Mesenchymal stem cell (in vitro differentiated cells and primary cell): ENCODE measurements at places on chromosomes 1 and 21.

- no peak for DNase-seq
Measured at GRCh38 chr1:115288591-115289198, 49.4 kb downstream of the NGF start.

GRCh38 chr1:48718705-48719104, 58.0 kb downstream of the BEND5 start:
- no peak for DNase-seq

GRCh38 chr1:245774196-245774595, 619.4 kb downstream of the KIF26B start:
- DNase-seq: no peak

DNA sequence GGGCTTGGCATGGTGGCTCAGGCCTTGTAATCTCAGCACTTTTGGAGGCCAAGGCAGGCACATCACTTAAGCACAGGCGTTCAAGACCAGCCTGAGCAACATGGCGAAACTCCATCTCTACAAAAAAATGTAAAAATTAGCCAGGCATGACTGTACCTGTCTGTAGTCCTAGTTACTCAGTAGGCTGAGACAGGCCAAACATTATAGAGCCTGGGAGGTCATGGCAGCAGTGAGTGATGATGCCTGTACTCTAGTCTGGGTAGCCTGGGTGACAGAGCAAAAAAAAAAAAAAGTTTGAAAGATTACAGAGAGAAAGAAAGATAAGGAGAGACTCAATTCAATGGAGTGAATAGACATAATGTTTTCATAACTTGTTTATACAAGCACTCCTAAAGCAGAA, 556.5 kb upstream of the BRINP3 start:
- no peak for DNase-seq

GRCh38 chr21:17003763-17004373, 509.0 kb upstream of the CXADR start:
- no peak for DNase-seq

DNA sequence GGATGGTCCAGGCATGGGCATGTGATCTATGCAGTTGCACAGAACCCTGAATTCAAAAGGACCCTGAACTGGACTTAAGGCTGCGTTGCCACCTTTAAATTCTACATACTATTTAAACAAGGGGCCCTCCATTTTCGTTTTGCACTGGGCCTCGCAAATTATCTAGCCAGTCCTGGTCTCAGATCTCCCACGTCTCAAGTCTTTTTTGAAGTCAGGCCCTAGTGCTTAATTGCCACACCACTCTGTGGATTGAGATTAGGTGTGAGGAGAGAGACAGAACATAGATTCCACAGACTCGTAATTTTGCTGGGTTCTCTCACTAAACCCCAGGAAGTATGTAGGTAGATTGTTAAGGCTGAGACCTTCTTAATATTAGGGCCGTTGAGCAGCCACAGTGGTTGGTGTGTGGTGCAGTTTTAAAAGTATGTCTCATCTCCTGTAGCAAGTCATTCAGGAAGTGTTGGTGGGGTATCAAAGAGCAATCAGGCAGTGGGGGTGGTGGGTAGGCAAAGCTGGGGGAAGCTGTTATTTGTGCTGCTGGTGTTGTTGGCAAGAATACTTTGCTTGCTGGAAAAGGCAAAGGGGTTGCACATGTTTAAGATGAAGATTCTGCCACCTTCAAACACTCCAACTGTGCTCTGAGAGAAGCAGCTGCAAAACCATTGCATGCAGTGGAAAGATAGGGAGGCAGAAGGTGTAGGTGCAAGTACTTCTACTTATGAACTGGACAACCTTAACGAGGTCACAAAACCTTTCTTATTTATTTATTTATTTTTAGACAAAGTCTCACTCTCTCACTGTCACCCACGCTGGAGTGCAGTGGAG, 11.2 kb downstream of the CD84 start:
- DNase-seq: no peak

GRCh38 chr1:173532237-173532636, 55.1 kb downstream of the PRDX6 start:
- DNase-seq: peak; percentile 27

DNA sequence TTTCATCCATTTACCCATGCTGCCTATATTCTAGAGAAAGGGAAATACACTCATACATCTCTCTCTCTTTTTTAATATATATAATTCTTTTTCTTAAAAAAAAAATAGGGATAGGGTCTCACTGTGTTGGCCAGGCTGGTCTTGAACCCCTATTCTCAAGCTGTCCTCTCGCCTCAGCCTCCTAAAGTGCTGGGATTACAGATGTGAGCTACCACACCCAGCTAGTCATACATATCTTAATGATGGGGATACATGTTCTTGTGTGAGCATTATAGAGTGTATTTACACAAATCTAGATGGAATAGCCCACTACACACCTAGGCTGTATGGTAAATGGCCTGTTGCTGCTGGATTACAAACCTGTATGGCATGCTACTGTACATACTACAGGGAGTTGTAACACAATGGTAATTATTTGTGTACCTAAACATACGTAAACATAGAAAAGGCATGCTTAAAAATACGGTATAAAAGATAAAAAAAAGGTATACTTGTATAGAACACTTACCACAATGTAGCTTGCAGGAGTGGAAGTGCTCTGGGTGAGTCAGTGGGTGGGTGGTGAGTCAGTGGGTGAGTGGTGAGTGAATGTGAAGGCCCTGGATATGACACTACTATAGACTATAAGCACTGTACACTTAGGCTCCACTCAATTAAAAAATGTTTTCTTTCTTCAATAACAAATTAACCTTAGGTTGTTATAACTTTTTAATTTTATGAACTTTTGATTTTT, 72.9 kb downstream of the IVNS1ABP start:
- peak; percentile 68 for DNase-seq

DNA sequence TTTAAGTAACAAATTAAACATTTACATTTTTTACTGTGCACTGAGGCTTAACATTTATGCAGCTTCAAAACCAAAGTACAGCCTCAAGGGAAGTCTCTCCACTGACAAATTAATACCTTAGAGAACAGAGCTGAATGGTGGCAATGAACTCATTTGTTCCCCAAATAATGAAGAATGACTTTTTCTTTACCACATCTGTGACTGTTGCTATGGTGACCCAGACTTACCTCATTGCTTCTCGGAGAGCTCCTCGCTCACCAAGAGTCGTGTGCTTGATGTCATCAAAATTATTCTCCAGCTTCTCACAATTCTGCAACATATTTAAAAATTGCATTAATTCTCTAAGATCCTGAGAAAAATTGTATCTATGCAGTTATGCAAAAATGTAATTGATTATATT, 92.9 kb downstream of the DPYD start:
- no peak for DNase-seq

GRCh38 chr1:17723684-17724083, 31.4 kb upstream of the ACTL8 start:
- DNase-seq: no peak

GRCh38 chr21:38951095-38951730, 145.5 kb downstream of the ETS2 start:
- DNase-seq: no peak

DNA sequence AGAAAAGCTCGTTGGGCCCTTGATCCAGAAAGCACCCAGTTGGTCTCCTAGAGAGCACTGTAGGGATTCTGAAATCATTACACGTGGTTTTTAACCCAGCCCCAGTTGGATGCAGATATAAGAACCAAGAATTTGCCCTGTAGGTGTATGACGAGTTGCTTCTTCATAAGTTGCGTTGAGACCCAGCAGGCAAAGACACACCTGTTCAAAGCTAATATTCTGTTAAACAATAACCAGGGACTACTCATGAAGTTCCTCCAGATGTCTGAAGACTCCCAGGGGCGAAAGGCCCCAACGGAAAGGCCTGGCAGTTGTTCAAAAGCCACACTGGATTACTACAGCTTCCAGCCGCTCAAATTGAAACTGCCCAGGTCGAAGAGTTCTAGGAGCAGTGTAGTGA, 88.6 kb upstream of the HNRNPU start:
- no peak for DNase-seq

DNA sequence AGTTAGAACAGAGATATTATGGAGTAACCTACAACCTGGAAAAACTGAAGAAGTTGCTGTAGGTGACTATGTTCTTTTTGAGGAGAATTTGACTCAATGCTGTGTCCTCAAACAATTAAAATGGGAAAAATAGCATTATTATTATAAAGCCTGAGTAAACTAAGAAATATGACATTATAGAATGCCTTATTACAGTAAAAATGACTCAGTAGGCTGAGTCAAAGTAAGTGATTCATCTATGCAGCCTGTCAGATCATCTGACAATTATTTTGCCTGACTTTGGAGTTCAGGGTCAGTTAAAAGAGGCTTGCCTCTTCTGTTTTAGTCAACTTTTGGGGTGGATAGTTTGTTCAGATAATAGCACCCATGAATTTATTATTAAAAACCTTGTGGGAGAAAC, 150.8 kb upstream of the PTGFR start:
- DNase-seq: peak; percentile 47

GRCh38 chr1:192696082-192696481, 60.1 kb downstream of the RGS13 start:
- no peak for DNase-seq

DNA sequence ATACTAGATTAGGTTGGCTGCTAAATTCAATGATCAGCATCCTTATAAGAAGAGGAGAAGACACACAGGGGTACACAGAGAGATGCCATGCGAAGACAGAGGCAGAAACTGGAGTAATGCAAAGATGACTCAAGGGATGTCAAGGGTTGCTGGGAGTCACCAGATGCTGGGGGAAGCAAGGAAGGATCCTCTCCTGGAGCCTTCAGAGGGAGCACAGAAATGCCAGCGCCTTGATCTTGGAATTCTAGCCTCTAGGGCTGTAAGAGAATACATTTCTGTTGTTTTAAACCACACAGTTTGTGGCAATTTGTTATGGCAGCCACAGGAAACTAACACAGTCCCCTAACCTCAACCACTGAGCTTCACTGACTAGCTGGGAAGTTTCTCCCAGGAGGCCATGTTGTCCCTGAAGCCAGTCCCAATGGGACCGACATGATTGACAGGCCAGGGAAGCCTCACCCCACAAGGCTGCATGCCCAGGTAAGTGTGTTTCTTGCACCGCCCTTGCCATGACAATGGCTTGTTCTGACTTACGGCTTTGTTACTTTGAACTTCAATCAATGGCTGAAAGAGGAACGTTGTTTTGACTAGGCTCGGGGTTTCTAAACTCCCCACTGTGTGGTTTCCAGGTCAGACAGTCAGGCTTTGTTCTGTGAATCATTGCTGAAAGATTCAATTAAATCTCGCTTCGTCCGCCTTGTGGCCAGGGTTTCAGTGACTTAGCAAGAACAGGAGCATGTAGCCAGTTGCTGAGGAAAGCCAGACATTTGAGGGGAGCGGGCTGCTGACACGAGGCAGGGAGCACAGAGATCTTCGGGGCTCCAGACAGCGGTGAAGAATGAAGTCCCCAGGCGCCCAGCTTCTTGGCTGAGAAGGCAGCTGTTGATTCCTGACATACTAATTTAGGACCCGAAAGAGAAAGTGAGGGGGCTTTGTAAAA, 62.3 kb downstream of the RUNX1 start:
- DNase-seq: peak; percentile 95

DNA sequence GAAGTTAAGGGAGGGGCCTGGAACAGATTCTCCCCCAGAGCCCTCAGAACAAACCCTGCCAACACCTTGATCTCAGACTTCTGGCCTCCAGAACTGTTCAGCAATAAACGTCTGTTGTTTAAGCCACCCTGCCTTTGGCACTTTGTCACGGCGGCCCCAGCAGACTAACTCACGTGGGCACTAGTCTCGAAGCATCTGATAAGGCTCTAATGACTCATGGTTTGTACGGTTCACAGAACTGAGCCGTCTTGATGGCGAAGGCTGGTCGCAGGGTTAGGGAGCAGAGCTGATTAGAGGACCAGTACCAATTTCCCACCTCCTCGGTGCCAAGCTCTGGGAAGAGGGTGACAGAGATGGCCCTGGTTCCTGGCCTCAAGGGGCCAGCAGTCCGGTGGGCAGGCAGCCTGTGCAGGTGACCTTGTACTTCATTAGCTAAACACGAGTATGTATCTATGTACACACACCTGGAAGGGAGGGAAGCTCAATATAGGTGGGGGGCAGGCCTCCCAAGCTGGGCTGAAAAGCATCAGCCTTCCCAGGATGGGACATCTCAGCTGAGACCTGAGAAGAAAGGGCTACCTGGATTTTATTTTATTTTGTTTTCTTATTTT, 112.8 kb downstream of the MRPS6 start:
- DNase-seq: no peak

- no peak for DNase-seq
Measured at GRCh38 chr1:23149114-23149513, 19.5 kb downstream of the LUZP1 start.

DNA sequence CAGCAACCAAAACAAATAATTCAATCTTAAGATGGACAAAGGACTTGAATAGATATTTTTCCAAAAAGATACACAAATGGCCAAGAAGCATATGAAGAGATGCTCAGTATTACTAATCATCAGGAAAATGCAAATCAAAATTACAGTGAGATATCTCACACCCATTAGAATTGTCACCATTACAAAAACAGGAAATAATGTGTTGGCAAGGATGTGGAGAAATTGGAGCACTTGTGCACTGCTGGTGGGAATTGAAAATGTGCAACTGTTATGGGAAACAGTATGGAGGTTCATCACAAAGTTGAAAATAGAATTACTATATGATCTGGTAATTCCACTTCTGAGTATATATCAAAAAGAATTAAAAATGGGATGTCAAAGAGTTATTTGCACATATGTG, 83.2 kb downstream of the SH3GLB1 start:
- no peak for DNase-seq

DNA sequence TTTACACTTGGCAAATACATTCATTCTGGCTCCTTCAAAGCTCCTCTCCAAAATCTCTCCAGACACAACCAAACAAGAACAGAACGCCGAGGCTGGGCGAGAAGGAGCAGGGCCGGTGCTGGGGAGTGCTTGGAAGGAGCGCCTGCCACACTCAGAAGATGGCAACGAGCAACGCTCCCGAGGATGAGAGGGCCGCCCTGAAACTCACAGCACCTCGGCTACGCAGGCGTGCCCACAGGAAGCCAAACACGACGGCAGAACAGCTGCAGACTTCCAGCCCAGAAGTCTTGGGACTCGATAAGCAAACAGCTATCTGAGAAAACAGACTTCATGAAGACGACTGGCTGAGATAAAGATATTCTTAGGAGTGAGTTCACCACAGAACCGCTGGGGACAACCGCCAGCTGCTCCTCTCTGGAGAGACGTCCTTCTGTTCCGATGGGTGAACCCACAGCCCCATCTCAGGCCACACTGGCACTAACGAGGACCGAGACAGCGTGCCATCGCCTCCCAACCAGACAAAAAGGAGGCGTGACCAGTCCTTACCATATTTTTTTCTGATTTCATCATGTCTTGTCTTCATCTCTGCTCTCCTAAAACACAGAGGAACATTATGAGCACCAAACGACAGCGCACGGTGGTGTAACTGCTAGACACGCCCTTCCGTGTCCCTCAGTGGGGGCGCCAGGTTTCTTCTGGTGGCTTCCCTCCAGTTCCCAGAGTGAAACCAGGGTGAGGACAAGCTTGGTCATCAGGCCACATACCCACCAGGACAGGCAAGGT, 18.6 kb downstream of the PTTG1IP start:
- DNase-seq: no peak
